ENCODE measurements at places on chromosomes 4 and X. TPM values are rescaled to one million over a fixed set of nuclear protein-coding genes. Genes with fewer than 3 reads are reported as not detected.
A peak's percentile ranks its signal among the peaks of the same experiment; 100 is the strongest.

DNA sequence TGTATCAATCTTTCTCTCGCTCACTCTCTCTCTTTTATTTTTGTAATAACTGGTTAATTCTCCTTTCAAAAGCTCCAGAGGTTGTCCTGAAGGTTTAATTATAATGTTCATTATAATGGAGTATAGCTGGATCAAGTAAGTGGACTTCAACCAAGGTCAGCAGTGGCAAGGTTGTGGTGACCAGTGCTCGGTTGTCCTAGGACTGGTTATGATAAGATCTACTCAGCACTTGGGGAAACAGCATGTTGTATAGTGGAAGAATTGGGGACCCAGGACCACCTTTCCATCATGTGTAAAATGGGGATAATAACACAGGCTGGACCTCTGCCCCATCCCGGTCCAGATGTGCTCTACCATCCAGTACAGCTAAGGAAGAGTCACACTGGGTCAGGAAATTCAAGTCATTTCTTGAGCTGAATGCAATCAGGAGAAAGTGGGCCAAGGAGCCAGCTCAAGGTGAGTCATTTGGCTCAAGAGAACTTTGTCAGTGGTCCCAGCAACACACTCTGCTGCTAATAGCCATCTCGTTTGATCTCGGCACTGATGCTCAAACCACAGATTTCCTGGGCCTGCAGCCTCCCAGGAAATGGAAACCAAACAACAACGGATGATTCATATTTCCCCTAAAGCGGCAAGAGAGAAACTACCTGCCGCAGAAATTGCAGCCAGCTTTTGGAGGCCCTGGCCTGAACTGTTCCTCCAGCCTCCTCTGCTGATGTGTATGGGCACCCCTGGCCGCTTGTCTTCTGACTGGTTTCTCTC, 123.6 kb upstream of the RBPJ start:
- no peak for DNase-seq

- no peak for DNase-seq
These were observed 75.4 kb downstream of the IRF2 start for GRCh38 chr4:184398741-184399511.

DNA sequence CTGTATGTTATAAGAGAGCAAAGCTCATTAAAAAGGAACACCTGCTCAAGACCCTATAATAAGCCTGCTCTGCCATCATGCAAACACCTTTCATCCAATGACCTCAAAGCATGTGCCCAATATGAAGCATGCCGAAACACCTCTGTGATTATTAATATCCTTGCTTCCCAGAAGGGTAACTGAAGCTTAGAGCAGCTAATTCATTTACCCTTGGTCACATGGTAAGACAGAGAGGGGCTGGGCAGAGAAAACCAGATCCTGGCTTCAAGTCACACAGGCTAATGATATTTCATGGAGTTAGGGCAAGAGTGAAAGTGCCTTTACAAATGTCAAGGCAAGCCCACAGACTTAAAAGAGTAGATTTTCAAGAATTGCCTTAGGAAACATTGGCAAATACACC, 5.6 kb downstream of the AMOT start:
- DNase-seq: no peak

GRCh38 chr4:33941854-33942253, 2302.5 kb downstream of the ARAP2 start:
- DNase-seq: no peak

GRCh38 chr4:72394012-72394663, 174.9 kb downstream of the ADAMTS3 start:
- DNase-seq: no peak

DNA sequence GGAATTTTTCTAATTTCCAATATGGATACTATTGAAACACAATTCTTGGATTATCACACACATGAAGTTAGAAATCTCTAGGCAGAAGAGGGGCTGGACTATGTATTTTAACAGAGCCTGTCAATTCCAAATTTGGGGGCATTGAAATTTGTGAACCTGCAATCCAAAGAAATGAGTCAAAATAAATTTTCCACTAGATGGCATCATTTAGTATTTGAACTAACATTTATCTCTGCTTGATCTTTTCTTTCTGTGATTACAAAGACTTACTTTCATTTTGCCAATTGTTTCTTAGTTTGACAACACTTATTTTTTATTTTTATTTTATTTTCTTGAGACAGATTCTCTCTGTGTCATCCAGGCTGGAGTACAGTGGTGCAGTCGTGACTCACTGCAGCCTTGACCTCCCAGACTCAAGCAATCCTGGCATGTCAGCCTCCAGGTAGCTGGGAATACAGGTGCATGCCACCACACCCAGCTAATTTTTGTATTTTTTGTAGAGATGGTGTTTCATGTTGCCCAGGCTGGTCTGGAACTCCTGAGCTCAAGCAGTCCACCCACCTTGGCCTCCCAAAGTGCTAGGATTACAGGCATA, 2.7 kb upstream of the PYURF start:
- no peak for DNase-seq

DNA sequence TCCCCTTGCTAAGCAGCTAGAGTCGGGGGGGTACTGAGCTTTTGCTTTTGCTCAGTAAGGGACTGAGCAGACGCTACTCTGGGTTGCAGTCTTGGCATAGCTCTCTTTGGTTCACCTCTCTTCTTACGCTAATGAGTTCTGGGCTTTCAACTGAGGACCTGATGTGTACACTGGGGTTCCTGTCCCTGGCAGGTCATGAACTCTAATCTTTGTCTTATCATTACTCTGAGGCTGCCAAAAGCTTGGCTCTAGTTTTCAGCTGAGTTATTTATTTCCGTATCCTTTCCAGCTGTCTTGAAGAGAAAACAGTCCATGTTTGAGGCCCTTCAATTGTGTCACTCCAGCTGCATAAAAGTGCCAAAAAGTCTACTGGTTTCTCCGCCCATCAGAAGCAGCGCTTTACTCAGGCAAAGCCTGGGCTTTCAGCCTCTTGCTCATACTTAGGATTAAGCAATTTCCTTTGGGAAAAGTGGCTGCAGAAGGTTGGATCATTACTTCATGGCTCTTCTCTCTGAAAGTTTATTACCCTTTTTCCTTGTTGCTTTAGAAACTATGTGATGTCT, 121.0 kb upstream of the STOX2 start:
- DNase-seq: no peak

DNA sequence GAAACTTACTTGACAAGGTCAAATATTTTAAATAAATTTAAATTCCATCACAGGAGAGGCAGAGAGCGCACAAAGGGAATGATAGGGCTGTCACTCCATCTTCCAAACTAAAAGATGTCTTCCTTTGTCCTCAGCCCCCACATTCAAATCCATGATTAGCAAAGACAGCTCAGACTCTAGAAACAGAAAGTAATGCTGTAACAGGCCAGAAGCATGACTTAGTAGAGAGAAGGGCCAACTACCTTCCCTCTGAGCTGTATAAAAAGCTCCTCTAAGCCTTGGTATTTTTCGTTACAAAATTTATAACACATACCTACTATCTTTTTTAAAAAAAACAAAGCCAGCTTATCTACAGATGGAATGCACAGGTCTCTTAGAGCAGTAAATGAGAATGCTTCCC, 207.4 kb downstream of the MAPK10 start:
- DNase-seq: no peak

DNA sequence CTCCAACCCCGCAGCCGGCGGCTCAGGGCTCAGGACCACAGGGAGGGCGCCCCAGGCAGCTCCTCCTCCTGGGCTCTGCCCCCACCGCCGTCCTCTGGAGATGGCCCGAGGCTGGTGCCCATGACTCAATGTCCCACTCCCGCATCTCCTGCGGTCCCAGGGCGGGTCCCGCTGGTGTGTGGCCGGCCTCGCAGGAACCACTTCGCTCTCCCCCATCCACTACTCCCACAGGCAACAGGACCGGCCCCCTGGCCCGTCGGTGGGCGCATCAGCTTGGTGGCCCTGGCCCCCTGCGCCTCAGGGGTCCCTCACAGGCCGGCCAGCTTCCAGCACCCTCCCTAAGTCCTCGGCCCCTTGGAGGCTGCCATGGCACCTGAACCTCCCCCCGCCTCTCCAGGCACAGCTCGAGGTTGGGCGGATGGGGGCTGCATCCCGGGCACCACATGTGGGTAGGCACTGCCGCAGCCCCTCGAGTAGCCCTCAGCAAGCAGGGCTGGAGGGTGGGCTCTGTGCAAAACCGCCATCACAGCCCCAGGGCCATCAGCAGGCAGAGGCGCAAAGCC, 22.8 kb upstream of the SPON2 start:
- peak; percentile 78 for DNase-seq

GRCh38 chrX:44247468-44247867, 96.0 kb downstream of the EFHC2 start:
- no peak for DNase-seq

Gene TNIP2
- 29.2 TPM for total RNA-seq

- no peak for DNase-seq
These were observed 6.8 kb downstream of the ASB5 start for GRCh38 chr4:176262243-176262642.

DNA sequence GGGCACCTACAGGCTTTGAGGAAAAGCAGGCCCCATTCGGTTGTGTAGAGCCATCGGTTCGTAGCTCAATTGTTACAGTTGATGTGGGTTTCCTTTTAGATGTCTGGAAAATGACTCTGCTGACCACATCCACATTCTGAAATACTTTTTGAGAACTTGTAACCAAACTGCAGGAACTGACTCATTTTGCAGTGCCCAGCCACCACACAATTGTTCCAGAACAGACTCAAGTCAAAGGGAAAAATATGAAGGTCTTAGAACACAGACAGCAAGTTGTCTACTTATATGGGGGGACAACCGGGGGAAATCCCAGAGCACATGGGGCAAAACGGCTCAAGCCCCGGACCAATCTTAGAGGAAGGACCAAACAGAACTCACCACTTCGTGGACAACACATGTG, 557.6 kb upstream of the DIPK2B start:
- DNase-seq: no peak

All from posterior vena cava (tissue), 2 donors.